ENCODE measurements at places on chromosomes 5 and 9.

DNA sequence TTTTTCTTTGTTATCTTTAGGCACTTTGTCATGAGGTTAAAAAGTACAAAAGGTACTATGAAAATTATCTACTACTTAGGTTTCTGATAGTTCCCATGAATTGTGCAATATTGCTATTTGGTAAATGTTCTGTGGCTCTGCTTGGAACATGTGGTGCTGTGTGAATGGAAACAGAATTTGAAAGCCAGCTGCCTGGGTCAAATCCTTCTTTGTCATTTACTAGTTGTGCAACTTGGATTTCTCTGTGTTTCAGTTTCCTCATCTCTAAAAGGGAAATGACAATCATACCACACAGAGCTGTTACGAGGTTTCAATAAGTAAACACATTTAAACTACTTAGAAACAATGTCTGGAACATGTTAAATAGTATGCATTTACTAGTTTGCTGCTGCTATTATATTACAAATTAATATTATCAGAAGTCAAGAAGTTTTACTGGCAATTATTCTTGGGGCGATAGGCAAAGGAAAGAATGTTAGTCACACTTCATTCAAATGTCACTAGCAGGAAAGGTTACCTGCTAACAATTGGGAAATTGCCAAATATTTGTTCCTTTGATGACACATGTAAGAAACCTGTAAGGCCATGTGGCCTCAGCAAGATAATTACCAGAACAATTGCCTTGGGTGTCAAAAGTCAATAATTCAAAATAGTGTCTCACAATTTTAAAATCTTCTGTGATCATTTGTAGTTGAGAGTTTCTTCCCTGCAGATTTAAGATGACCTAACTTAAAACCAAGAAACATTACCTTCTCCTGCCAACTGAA lies 184.8 kb downstream of the KIAA0825 start:
- peak; percentile 37 for DNase-seq

GRCh38 chr5:73306078-73306719 lies 133.2 kb downstream of the TMEM174 start:
- no peak for DNase-seq

DNA sequence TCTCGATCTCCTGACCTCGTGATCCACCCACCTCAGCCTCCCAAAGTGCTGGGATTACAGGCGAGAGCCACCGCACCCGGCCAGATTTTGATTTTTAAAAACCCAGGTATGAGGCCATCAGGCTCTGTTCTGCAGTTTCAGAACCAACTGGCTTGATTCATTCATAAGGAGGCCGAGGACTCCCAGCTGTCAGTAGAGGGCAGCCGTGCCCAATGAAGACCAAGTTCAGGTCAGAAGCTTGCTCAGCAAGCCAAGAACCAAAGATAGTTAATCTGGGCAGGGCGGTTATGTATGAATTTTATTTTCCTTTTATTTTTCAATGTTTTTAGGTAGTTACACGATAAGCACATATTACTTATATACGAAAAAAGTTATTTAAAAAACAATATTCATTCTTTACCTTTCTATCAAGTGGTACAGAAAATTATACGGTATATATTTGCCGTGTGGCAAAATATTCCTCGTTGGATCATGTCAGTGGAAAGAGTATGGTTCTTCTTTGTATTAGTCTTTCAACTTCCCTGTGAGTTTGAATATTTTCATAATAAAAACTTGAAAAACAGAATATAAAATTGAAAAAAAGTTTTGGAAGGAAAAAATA lies 18.0 kb downstream of the MGAT1 start:
- no peak for DNase-seq

- DNase-seq: no peak
Observed at GRCh38 chr5:169440107-169440705, 139.3 kb upstream of the SLIT3 start.

DNA sequence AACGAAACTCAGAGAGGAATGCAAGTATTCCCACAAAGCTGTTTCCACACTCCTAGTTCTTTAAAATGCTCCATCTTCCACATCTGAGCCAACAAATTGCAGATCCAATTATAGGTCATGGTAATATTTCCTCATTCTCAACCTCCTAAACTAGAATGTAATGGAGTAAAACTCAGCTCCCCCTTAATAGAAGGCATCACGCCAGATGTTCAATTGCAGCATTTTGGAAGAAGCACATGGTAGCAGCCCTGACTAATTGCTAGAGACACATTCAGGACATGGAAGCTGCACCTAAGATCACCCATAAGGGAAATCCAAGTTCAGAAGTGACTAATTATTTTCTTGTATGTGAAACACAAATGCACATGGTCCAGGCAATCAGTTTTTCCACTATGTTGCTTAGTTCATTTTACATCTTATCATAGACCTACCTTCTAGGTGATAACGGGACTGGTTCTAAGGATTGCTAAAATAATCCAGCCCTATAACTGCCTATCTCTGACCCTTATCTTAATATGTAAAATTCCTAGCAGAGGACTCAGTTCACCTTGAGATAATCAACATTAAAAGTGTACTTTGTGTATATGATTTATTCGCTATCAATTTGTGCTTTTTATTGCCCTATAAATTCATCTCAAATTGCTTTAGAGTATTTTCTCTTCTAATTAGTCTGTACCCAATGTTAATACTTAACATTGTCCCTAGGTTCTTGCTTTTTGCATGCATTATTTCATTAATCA lies 75.1 kb downstream of the GABRB2 start:
- DNase-seq: no peak

GRCh38 chr9:89116064-89116804 lies 62.4 kb downstream of the SHC3 start:
- peak; percentile 63 for DNase-seq

DNA sequence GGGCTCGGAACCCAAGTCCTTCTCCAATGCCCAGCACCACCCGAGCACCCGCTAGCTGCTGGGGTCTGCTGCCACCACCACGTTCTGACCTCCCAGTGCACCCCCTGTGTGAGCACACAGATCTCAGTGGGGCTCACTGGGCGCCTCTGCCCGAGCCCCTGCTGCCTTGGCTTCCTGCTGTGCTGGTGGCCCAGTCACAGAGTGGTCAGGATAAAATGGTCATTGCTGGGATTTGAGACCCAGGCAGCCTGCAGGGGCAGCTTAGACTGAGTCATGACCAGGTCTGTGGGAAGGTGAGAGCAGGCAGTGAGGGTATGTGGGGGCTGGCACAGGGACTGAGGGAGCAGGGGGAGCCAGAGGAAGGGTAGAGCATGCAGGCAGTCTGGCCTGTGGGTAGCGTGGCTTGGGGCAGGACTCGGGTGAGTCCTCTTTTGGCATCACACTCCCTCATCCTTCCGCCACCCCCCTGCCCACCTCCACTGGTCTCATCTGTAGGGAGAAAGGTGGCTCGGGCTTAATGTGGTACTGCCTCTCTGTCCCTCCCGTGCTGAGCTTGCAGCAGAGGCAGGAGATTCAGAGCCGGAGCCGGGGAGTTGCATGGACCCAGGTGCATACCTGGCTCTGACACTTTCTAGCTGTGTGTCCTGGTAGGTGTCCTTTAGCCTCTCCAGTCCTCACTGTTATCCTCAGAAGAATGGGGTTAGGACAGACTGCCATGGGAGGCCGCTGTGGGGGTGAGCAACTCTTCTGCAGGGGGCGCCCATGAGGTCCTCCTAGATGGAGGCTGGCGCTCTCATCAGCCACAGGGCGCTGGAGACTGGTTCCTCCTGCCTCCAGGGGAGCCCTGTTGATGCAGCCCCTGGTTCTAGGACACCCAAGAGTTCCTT lies 32.1 kb downstream of the USP20 start:
- no peak for DNase-seq

- DNase-seq: no peak
Observed at GRCh38 chr5:54357408-54358058, 47.2 kb upstream of the ARL15 start.

DNA sequence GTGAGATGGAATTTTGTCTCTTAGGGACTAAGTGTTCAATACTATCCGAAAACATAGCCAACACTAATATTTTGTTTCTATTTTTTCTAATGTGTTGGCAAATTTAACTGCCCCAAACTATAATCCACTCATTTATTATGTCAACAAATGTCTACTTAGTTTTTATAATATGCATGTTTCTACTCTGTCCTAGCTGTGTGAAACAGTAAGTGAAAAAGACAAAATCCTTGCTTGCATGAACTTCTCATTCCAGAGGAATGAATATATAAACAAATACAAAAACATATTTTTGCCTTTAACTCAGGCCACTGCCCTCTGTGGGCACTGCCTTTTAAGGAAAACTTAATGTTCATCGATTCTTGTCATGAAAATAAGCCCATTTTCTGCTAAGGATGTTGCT lies 1275.4 kb upstream of the CDH18 start:
- DNase-seq: peak; percentile 9

GRCh38 chr5:135387629-135387960 lies 11.4 kb downstream of the MACROH2A1 start:
- no peak for DNase-seq

DNA sequence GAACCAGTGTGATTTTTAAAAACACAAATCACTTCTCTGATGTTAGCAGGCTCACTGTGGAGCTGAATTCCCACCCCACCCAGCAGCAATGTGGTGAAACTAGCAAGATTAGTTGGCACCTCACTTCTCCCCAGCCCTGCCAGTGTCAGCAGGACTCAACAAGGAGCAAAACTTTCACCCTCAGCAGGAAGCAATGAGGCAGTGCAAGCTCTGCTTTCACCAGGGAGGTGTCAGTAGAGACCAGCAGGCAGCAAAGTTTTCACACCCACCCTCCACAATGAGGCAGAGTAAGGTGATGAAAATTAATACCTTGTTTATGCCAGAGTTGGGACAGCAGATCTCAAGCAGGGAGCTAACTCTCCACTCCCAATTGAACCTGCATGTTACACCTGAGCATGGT lies 565.0 kb downstream of the CETN3 start:
- no peak for DNase-seq

DNA sequence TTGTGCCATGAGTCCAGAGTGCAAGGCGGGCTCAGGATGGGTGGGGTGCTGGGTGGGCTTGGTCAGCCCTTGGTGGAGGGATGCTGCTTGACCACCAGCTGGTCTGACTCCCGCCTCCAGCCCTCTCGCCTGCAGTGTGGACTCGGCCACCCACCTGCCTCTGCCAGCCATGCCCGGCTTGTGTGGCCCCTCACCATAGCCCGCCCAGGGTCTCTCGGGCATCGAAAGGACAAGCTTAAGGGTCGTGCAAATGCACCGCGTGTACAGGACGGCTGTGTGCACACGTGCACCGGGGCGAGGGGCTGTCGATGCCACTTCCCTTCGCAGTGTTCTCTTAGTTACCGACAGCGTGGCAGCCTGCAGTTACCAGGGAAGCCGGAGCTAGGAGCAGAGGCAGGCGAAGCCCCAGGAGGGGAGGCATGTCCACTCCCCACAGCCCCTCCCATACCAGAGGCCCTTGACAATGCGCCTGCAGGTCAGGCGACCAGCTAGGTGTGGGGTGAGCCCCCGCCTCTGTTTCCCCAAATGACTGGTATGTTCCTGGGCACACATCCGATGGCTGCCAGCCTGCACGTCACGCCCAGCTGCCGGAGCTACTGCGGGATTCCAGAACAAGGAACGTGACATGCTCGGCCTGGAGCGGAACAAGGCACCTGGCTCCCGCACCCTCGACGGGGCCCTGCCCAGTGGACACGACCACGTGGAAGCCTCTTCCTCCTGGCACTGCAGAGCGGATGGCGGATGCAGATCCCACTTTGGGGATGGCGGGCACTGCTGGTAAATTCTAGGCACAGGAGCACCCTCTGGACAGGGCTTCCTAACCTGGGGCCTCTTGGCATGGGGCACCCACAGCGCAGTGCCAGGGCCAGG lies 7.8 kb downstream of the LCN9 start:
- no peak for DNase-seq

- peak; percentile 74 for DNase-seq
Observed at GRCh38 chr5:10351199-10351905, 2.1 kb upstream of the MARCHF6 start.

- no peak for DNase-seq
Observed at GRCh38 chr5:144198386-144198785, 27.7 kb downstream of the KCTD16 start.

DNA sequence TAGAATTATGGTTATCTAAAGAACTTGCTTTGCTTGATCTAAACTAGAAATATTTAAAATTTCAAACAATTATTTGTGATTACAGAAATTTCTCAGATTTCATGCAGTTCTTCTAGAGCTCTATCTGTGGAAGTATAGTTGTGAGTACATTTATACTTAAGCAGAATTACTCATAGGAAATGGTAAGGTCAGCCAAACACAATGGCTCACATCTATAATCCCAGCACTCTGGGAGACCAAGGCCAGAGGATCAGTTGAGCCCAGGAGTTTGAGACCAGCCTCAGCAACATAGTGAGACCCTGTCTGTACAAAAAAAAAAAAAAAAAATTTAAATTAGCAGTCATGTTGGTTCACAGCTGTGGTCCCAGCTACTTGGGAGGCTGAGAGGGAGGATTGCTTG lies 71.0 kb downstream of the INVS start:
- no peak for DNase-seq

GRCh38 chr5:135356522-135357318 lies 42.3 kb downstream of the MACROH2A1 start:
- no peak for DNase-seq

- DNase-seq: no peak
Observed at GRCh38 chr5:124936626-124936933, 190.1 kb upstream of the ZNF608 start.

DNA sequence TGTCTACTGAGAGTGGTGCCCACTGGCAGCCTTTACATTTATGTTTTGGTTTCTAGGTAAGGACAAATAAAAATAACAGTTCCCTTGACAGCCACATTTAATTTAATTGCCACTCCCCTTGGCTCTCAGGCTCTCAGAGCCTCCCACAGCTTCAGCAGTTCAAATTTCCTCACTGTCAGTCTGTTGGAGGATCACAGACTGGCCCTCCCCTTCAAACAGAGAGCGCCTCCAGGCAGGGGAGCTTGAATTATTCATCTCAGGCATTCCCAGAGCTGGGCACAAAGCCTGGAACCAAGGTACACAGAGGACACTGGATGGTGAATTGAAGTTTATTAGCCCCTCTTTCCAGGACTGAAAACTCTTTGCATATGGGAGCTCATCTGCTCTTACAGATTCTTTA lies 407.7 kb downstream of the SPOCK1 start:
- no peak for DNase-seq

DNA sequence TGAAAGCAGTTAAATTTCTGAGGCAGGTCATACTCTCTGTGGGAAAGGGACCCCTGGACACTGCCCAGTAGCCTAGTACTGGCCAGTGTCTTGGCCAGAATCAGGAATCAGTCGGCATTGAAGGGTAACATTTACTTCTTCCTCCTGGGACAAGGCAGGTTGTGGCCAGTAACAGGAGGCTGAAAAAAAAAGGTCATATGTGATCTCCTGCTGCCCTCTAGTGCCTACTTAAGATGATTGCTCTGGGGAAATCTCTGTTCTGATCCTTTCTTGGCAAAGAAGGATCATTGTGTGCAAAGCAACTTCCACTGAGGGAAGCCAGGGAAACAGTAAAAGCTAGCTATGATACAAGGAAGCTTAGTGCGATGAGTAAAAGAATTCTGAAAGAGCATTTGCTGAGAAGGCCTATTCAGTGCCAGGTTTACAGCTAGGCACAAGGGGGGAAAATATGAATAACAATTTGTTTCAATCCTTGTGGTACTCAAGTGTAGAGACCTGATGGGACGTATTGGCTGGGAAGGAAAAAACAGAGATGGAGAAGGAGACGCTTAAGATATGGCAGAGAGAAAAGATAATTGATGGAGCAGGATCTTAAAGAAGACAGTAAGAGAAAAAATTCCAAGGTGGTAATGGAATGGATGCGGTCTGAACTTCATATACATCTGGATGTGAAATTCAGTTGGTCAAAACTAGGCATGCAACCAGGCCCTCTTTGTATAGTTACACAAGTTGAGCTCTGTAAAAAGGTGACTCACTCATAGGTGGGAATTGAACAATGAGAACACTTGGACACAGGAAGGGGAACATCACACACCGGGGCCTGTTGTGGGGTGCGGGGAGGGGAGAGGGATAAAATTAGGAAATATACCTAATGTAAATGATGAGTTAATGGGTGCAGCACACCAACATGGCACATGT lies 25.8 kb upstream of the TRIM32 start:
- DNase-seq: peak; percentile 46

Measured in non-pigmented ciliary epithelial cell (primary cell).